GM23248 (cell line): ENCODE measurements at places on chromosomes 2 and 18. TPM values are rescaled to one million over a fixed set of nuclear protein-coding genes. Genes with fewer than 3 reads are reported as not detected.

DNA sequence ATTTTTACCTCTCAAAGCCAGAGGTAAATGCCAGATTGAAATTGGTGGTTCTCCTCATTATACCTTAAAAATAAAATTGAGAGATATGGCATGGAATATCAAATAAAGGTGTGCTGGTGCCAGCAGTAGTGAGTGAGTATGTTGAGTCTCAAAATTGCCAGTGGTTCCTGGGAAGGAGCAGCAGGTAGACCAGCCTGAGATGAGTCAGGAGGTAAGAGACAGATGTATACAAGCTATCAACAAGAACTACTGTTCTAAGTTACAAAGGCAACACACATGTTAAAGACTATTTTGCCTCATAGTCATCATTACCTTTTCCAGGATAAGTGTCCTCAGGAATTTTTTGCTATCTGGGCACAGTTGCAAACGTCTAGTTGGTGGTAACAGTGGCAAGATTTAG lies 1.3 kb upstream of the UPP2 start:
- H3K4me1 ChIP-seq = no peaks in the 10 kb centered on the region
- no peak overlapping the region for H3K27ac ChIP-seq
- no peak overlapping the region for H3K4me3 ChIP-seq
- no peaks in the 10 kb centered on the region for H3K36me3 ChIP-seq
- no peaks in the 10 kb centered on the region for H3K27me3 ChIP-seq
- no peak for DNase-seq

DNA sequence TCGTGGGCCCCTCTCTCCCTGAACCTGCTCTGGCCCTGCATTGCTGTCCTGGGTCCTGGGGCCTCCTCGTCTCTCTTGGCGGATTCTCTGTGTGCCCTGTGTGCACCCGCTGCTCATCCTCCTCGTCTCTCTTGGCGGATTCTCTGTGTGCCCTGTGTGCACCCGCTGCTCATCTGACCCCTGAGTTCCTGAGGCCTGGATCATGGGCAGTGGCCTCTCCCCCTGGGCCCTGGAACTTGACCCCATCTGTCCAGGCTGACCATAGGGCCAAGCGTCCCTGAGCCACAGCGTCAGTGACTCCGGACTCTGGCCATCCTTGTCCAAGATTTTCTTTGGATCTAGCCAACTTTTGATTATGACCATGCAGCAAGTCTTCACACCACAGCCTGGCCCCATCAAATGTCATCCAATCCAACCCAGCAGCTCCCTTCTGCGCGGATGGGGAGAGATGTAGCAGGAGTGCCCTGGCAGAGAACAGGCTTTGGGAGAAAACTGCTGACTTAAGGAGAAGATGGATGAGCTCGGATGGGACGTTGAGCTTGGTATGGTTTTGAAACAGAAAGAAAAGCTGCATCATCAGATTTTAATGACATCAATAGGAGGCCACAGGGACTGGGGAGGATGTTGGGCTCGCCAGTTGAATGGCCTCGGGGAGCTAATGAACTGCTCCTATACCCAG lies 455.1 kb upstream of the HS6ST1 start:
- H3K4me3 ChIP-seq = no peak overlapping the region
- H3K4me1 ChIP-seq = no peaks in the 10 kb centered on the region
- H3K27ac ChIP-seq = no peak overlapping the region
- H3K36me3 ChIP-seq = no peaks in the 10 kb centered on the region
- H3K27me3 ChIP-seq = peaks cover 2% of the 10 kb centered on the region

PSMA8 gene
- not detected in 2 replicates for total RNA-seq

PDE1A gene
- total RNA-seq = 1.9 and 16.3 TPM in 2 replicates

TCF23 gene
- not detected in 2 replicates for total RNA-seq

GPR35 gene
- total RNA-seq = 0.25 TPM in 1 of 2 replicates, not detected in the other

IL18RAP gene
- not detected in 2 replicates for total RNA-seq
